ENCODE measurements at places on chromosomes 1 and 21. TPM values are rescaled to one million over a fixed set of nuclear protein-coding genes. Genes with fewer than 3 reads are reported as not detected.

The NUDT4B gene
- polyA plus RNA-seq, result 3.8 TPM

The EEIG2 gene
- polyA plus RNA-seq, result 23.8 TPM

The TNNI3K gene
- polyA plus RNA-seq, result 1.1 TPM

The GUCA2A gene
- polyA plus RNA-seq, result 68.7 TPM

The NOS1AP gene
- 2.7 TPM for polyA plus RNA-seq

The ENO1 gene
- 728 TPM for polyA plus RNA-seq

DNA sequence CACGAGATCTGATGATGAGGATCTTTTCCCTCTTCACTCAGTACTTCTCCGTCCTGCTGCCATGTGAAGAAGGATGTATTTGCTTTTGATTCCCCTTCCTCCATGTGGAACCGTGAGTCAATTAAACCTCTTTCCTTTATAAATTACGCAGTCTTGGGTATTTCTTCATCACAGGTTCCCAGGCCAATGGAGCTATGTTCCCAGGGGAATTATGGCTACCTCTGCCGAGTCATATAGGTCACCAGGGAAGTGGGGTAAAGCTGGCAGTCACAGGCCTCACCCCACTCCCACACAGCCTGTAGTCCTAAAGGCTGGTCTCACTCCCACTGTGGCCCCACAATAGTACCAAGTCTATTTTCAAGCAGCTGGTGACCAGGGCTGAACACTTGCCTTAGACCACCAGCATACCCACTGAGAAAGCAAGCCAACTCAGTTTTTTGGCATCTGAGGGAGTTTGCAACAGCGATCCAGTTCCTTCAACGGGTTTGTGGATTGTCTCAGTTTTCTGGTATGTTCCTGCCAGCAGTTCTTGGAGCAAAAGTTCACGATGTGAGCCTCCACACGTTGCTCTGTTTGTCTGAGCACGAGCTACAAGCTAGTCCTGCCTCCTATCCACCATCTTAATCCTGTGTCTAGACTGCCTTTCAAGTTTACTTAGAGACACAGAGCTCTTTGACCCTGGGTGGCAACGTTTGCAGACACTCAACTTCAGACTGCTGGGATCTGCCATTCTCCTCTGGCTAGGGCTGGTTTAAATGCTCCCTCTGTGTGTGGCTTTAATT, 104.5 kb downstream of the CENPF start:
- no peak for DNase-seq
- H3K4me1 ChIP-seq, result no peaks in the 10 kb centered on the region
- H3K36me3 ChIP-seq, result no peaks in the 10 kb centered on the region
- no peaks in the 10 kb centered on the region for H3K27me3 ChIP-seq
- no peak overlapping the region for H3K27ac ChIP-seq
- H3K4me3 ChIP-seq, result no peak overlapping the region

GRCh38 chr1:32701421-32701911, 1.1 kb downstream of the SYNC start:
- H3K4me3 ChIP-seq, result no peak overlapping the region
- H3K27me3 ChIP-seq, result peaks cover 6% of the 10 kb centered on the region
- peaks cover 18% of the 10 kb centered on the region for H3K4me1 ChIP-seq
- DNase-seq, result peak; percentile 33
- H3K27ac ChIP-seq, result no peak overlapping the region

DNA sequence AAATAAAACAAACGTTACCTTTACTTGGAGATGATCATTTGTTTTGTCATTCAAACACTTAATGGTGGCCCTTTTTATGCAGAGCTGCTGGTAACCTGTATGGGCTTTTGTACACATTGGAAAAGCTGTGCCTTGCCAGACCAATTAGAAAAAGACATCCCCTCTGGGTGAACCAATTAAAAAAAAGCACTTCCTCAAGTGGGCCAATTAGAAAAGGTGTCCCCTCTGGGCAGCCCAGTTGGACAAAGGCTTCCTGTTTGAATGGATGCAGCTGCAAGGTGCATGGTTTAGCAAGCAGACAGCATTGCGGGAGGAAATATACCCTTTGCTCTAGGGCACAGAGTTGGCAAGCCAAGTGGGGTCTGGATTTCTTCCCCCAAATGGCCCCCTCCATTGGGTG, 21.6 kb downstream of the HUNK start:
- no peak overlapping the region for H3K4me3 ChIP-seq
- no peaks in the 10 kb centered on the region for H3K27me3 ChIP-seq

GRCh38 chr1:194598098-194598497, 1411.7 kb upstream of the B3GALT2 start:
- DNase-seq, result no peak
- no peaks in the 10 kb centered on the region for H3K36me3 ChIP-seq
- no peaks in the 10 kb centered on the region for H3K4me1 ChIP-seq

- no peak for DNase-seq
- H3K4me1 ChIP-seq, result peaks cover 7% of the 10 kb centered on the region
- peaks cover 5% of the 10 kb centered on the region for H3K27me3 ChIP-seq
- H3K4me3 ChIP-seq, result no peak overlapping the region
Observed at GRCh38 chr1:201359031-201359872, 18.2 kb downstream of the TNNT2 start.

DNA sequence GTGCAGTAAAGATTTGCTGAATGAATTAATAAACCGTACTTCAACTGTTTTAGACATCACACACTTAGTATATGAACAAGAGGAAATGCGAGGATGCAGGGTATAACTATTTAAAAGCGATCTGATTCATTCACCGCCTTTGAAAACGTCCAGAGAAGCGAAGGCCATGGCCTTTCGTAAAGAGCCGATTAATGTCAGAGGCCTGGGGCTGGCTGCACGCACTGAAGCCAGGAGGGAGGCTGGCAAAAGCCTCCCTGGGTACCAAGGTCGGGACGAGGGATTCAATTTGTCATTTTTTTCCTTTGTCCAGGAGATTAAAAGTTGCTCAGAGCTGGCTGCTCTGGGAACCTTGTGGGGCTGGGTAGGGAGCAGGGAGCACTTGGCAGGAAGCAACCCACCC, 307.4 kb downstream of the NPHP4 start:
- DNase-seq, result no peak
- no peaks in the 10 kb centered on the region for H3K36me3 ChIP-seq
- no peaks in the 10 kb centered on the region for H3K27me3 ChIP-seq
- H3K4me1 ChIP-seq, result no peaks in the 10 kb centered on the region
- no peak overlapping the region for H3K27ac ChIP-seq

- no peaks in the 10 kb centered on the region for H3K36me3 ChIP-seq
- no peaks in the 10 kb centered on the region for H3K4me1 ChIP-seq
- no peaks in the 10 kb centered on the region for H3K27me3 ChIP-seq
- H3K27ac ChIP-seq, result no peak overlapping the region
- no peak overlapping the region for H3K4me3 ChIP-seq
Observed at GRCh38 chr1:197399755-197400521, 131.9 kb downstream of the CRB1 start.

DNA sequence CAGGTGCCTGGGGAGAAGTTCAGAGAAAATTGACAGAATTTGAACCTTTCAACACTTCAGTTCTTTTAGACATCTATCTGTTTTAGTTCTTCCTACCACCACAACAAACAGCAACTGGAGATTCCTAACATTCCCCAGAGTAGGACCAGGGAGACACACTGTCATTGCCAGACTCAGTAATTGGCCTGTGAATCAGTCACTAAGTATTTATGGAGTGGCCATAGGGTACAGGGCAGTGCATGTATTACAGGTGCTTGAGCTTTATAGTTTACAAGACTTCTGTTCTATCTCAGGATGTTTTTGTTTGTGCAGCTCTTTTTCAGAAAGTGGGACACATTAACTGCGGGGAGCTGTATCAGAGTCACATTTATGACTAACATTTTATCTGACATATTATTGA, 1.7 kb downstream of the CDC14A start:
- peak overlapping the region; percentile 95 for H3K4me3 ChIP-seq
- peak; percentile 63 for DNase-seq
- peak overlapping the region; percentile 89 for H3K27ac ChIP-seq
- H3K36me3 ChIP-seq, result peaks cover 2% of the 10 kb centered on the region
- peaks cover 20% of the 10 kb centered on the region for H3K4me1 ChIP-seq

DNA sequence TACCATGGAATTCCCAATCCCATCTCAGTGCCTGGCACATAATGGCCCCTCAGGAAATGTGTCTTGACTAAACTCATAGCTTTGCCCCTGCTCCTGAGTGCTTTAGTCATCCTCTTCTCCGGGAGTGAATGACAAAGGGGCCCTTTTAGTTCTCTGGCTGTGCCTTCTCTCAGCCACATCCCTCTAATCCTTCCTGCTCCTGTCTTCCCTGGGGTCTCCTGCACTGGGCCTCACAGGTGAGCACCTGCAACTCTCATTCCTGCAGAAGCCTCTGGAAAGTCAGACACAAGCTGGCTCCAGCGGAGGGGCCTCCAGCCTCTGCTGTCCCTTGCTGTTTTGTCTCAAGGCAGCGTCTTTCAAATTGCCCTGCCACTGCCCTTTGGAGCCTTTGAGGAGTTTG, 14.0 kb upstream of the ETV3L start:
- peaks cover 51% of the 10 kb centered on the region for H3K27me3 ChIP-seq
- H3K27ac ChIP-seq, result no peak overlapping the region
- H3K4me1 ChIP-seq, result no peaks in the 10 kb centered on the region
- H3K4me3 ChIP-seq, result no peak overlapping the region
- no peak for DNase-seq
- H3K36me3 ChIP-seq, result no peaks in the 10 kb centered on the region

DNA sequence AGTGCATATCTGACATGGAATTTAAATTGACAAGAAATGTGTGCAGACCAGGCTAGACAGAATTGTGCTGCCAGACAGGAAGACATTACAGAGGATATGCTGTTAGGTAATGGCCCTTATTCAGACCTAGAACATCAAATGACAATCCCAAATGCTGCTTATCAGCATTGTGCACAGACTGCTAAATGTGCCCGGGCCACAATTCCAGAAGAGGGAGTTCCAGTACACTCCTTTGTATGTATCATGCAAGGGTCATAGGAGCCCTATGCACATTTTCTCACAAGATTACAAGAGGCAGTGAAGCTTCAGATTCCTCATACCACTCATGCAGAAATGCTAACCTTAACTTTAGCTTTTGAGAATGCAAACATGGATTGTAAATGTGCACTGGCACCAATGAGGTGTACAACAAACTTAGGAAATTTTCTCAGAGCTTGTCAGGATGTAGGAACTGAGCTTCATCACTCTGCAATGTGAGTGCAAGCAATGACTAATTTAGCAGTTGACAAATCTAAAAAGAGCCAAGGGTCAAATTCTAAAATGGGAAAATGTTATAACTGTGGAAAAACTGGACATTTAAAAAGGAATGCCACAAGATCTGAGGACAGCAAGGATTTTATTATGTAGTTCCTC, 273.5 kb downstream of the COL11A1 start:
- no peak overlapping the region for H3K27ac ChIP-seq
- H3K4me1 ChIP-seq, result no peaks in the 10 kb centered on the region
- no peak for DNase-seq

DNA sequence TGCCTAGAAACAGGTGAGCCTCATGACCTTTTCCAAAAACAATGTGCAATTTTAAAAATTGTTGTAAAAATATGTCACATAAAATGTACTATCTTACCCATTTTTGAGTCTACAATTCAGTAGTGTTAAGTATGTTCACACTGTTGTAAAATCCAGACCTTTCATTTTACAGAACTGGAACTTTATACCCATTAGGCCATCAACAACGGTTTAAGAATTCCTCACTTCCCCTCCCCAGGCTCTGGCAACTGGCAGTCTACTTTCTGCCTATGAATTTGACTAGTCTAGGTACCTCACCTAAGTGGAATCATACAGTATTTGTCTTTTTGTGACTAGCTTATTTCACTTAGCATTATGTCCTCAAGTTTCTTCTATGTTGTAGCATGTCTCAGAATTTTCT, 8.6 kb downstream of the CTSE start:
- no peak for DNase-seq
- H3K36me3 ChIP-seq, result no peaks in the 10 kb centered on the region

DNA sequence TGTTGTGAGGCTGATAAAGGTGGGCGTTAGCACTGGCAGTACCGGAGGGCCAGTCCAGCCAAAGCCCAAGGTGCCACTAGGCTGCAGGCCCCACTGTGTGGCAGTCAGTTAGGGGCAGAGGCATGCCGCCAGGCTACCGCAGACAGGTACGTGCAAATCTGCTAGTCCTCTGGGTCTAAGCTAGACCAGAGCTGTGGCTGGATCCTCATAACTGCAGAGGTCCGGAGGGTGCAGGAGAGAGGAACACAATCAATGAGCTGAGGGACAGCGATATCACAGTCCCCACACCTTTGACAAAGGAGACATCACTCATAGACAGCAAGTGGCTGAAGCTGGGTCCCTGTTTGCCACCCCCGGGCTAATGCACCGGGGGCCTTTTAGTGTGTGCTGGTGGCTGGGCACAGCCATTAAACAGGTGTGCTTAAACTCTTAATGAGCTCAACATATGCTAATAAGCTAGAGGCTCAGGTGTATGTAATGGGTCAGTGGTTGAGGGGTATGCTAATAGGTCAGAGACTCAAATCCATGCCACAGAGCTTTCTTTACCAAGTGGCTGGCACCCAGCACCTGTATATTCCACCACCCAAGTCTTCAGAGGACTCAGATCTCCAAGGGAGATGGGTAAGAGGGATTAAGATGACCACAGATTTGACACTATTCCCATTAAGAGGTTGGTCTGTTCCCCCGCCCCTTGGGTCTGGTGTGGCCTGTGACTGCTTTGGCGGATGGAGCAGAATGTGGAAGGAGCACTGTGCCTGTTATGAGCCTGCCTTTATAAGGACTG, 82.0 kb downstream of the GLIS1 start:
- no peak overlapping the region for H3K27ac ChIP-seq
- no peaks in the 10 kb centered on the region for H3K36me3 ChIP-seq
- peaks cover 9% of the 10 kb centered on the region for H3K27me3 ChIP-seq
- no peak for DNase-seq
- H3K4me1 ChIP-seq, result peaks cover 6% of the 10 kb centered on the region
- H3K4me3 ChIP-seq, result no peak overlapping the region

DNA sequence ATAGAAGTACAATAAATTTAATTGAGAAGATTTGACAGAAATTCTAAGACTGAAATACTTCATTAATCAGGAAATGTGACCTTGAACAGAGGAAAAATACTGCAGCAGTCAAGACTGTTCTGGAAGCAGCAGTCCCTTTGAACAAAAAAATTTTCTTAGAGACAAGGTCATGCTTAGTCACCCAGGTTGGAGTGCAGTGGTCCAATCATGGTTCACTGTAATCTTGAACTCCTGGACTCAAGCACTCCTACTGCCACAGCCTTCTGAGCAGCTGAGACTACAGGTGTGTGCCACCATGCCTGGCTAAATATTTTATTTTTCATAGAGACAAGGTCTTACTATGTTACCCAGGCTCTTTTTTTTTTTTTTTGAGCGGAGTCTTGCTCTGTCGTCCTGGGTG, 1.9 kb upstream of the CCDC30 start:
- DNase-seq, result peak; percentile 22
- H3K27ac ChIP-seq, result peak overlapping the region; percentile 20
- H3K4me3 ChIP-seq, result no peak overlapping the region
- H3K27me3 ChIP-seq, result no peaks in the 10 kb centered on the region

- no peaks in the 10 kb centered on the region for H3K27me3 ChIP-seq
- no peaks in the 10 kb centered on the region for H3K36me3 ChIP-seq
- DNase-seq, result no peak
- H3K4me3 ChIP-seq, result no peak overlapping the region
Observed at GRCh38 chr21:42798106-42798505, 81.2 kb downstream of the WDR4 start.
